ENCODE measurements at places on chromosomes 2 and 18.

DNA sequence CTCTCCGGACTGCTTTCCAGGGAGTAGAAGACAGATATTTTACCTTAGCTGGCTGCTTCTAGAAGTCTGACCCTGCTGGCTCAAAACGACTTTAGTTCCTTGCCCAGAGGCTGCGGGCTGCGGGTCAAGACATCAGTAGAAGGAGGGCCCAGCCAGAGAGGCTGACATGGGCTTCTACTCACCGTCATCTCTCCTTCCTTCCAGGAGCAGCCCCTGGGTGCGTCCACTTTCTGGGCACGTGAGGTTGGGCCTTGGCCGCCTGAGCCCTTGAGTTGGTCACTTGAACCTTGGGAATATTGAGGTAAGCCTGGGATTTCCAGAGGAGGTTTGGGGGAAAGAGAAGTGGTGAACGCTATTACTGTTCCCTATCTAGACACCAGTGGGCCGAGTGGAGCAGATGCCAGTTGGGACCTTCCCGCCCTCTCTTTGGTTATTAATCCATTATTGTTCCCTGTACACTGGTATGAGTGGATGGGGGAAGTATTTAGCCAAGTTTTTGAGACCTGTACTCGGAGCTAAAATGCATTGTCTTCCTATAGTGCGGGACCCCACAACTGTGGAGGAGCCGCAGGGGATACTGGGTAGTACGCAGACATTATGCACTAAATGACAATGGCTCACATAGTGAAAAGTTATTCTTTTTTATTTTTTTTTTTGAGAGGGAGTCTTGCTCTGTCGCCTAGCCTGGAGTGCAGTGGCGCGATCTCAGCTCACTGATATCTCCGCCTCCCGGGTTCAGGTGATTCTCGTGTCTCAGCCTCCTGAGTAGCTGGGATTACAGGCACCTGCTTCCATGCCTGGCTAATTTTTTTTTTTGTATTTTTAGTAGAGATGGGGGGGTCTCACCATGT, 26.3 kb upstream of the CASP8 start:
- no peak for DNase-seq

GRCh38 chr2:223797037-223797436, 40.3 kb downstream of the AP1S3 start:
- DNase-seq, result no peak

DNA sequence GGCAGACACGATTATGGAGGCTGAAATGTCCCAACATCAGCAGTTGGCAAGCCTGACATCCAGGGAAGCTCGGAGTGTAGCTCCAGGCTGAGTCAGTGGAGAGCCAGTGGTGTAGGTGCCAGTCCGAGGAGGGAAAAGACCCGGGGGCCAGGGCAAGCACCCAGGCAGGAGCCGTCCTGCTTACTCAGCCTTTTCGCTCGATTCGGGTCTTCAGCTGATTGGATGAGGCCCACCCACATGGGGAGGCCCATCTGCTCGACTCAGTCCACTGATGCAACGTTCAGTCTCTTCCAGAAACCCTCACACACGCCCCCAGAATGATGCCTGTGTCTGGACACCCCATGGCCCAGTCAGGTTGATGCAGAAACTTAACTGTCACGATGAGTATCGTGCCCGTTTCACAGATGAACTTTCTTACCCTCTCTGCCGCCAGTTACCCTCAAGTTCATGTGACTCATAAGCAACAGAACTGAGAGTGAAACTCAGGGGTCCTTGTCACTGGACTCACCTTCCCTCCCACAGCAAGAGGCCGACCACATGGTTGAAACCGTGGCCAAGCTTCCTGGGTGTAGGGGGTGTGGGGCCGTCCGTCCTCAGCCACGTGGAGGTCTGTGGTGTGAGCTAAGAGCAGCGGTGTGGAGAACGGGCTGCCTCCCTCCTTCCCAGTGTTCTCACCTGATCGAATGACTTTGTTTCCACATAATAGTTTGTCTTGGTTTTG, 197.4 kb upstream of the HDAC4 start:
- no peak for DNase-seq

GRCh38 chr2:66582104-66582986, 147.4 kb downstream of the MEIS1 start:
- no peak for DNase-seq

DNA sequence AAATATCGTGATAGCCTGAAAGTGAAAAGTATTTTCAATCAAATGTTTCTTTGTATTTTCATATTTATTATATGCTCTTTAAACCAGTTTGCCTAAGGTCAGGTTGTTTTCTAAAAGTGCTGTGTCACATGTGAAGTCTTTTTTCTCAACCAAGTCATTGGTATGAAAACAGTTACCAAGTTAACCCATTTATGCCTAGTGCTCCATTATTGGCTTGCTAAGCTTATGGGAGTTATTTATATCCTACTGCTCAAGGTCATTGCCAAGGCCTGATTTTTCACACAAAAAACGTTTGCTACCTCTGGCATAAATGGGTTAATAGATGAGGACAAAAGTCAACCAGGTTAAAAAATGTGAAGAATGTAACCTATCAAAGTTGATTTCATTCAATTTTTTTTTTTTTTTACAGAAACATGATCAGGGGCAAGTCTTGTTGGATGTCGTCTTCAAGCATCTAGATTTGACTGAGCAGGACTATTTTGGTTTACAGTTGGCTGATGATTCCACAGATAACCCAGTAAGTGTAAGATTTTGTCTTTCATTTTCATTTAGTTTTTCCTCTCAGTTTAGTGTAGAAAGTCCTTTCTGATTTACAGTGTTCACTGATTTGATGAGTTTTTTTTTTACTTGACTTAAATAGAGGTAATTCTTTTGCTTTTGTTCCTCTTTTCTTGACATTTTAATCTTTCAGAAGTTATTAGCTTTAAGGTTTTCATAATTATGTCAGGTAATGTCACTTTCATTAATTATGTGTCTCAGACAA, 102.6 kb downstream of the PTPN4 start:
- no peak for DNase-seq

GRCh38 chr18:75104483-75104882, 104.5 kb downstream of the PTGR3 start:
- no peak for DNase-seq

- DNase-seq, result no peak
These were observed 178.0 kb downstream of the DLGAP1 start for GRCh38 chr18:4276953-4277585.

GRCh38 chr18:22189449-22190166, 20.2 kb downstream of the GATA6 start:
- no peak for DNase-seq

- no peak for DNase-seq
These were observed 193.8 kb downstream of the GULP1 start for GRCh38 chr2:188485496-188485895.

GRCh38 chr2:65227020-65227455, 593 bp upstream of the ACTR2 start:
- DNase-seq, result no peak

GRCh38 chr2:233351423-233351822, 2.9 kb upstream of the DGKD start:
- DNase-seq, result no peak

GRCh38 chr2:180442860-180443644, 436.0 kb upstream of the CWC22 start:
- no peak for DNase-seq

GRCh38 chr2:136482966-136483365, 282.4 kb upstream of the THSD7B start:
- DNase-seq, result no peak

DNA sequence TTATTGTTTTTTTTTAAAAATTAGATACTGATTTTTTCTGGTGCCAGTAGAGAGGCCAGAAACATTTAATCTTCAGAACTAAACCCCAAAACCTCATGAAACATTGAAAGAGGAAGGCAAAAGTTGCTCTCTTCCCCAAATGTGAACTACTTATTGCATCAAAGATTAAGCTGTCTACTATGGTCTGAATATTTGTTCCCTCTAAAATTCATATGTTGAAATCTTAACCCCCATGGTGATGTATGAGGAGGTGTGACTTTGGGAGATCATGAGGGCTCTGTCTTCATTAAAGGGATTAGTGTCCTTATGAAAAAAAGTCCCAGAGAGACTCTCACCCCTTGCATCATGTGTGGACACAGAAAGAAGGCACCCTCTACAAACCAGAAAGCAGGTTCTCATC, 28.2 kb upstream of the SLC8A1 start:
- DNase-seq, result no peak

DNA sequence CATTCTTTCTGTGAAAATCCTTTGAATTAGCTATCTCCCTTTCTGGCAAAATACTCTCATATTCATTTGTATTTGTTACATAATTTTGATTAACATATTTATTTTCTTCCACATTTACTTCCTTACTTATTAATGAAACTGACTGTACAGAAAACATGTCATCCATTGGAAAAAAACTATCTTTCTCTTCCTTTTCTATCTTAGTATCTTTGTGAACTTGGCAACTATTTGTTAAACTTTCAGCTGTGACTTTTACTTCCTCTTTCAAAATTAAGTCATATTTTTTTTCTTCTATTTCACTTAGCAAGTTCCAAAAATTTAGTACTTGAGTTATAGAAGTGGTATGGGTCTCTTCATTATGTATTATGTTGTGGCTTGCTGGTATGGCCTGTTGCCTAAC, 2.6 kb downstream of the RAD51AP2 start:
- DNase-seq, result no peak

- peak; percentile 18 for DNase-seq
These were observed 89.2 kb downstream of the ZNF516 start for GRCh38 chr18:76405681-76406356.

- no peak for DNase-seq
These were observed 400.7 kb downstream of the HRH4 start for GRCh38 chr18:24860978-24861680.

DNA sequence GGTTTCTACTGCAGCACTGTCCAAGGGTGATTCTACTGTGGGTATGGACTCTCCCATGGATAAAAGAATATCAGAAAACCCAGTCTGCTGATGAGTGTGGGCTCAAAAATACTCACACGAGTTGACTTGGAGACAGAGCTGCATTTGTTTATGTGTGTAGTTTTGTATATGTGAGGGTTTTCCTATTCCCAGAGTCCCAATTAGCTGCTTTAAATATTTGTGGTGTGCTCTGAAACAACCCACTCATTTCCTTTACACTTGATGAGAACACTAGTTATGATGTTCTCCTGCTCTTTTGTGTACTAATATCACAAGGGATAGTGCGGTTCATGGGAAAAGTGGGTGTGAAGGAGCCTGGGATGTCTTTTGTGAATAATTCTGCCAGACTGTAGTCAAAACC, 337.3 kb downstream of the PLCL1 start:
- DNase-seq, result no peak

- no peak for DNase-seq
These were observed 47.2 kb upstream of the UBE2F start for GRCh38 chr2:237919593-237919992.

DNA sequence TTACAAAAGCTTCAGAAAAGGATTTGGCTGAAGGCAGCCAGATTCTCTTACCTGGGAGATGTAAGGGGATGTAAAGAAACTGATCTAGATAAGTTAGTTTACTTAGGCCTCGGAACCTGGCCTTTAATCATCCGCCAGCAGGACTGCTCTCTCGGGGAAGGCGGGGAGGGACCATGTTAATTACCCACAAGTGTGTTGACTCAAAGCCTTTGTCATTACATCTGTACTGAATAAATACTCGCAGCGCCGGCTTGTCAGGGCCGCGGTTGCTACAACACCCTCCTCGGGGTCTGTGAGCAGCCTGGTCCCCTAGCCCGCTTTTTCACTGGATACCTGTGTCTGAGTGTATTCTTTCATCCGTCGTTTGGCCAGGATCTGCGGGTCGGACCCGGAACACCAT, 6.7 kb downstream of the CHMP3 start:
- no peak for DNase-seq

GRCh38 chr18:69358212-69358895, 42.3 kb upstream of the DOK6 start:
- no peak for DNase-seq

- DNase-seq, result no peak
These were observed 55.5 kb downstream of the SLC9A2 start for GRCh38 chr2:102674836-102675235.

DNA sequence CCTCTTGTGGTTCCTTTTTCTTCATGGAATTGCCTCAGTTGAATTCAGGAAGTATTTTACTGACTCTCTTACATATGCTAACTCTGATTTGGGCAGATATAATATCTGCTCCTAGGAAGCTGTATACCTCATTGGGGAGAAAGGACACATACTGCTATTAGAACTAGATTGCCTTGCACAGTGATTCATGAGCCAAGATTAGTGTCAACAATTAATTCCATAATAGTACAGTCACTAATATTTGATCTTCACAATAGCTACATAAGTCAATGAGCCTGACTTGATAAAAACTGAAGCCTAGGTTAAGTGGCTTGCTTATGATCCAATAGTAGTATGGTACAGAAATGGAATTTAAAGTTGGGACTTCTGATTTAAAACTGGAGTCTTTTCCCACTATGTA, 127.6 kb downstream of the ETAA1 start:
- no peak for DNase-seq

Measured in GM18507 (cell line).